ENCODE measurements at places on chromosomes 6 and 20.
A peak's percentile ranks its signal among the peaks of the same experiment; 100 is the strongest.

- no peak for DNase-seq
Observed at GRCh38 chr6:149513915-149514314, 29.1 kb upstream of the ZC3H12D start.

DNA sequence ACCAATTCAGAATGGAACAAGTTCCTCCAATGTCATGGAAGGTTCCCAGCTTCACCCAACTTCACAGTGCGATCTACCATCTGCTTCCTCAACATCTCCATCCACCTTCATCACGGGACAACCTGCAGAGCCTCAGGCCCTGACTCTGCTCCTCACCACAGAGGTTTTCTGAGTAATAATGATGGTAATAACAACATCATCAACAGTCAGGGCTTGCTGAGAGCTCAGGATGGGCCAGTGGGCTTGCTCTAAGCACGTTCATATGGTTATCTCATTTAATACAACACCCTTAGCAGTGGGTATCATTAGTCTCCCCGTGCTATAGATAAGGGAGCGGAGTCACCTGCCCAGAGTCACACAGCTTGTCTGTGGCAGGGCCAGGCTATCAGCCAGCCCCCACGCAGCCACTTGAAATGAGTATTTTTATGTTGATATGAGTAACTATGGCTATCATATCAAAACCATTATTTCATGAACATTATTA is 38.6 kb downstream of the PREX1 start:
- peak; percentile 54 for DNase-seq

DNA sequence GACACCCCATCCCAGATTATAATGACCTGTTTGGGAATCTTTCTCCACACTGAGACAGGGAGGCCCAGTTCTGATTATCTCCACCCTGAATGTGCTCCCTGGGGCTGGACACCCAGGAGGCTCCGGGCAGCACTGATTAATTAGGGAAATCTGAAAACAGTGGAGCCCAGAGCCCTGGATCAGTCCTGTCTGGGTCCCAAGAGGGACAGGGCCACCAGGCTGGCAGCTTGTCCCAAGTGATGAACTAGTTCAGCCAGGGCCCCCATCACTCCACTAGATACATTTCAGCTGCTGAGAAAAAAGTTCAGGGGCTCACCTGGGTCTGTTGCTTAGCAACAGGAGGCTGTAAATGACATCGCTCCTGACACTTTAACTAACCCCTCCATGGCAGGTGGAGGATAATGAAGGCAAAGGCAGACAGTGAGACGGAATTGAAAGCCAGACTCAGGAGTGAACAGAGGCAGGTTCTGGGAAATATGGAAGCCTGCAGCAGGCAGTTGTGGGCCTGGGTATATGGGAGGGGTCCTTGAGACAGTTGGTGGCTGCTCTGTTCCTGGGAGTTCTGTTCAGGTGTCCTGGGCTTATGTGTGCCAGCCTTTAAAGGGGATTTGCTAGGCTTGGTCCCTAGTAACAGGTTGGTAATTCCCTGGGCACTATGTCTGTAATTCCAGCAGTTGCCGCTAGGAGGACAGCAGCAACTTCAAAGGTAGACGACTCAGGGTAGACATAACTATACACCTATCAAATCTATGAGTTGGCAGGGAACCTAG is 78.3 kb upstream of the CTNNBL1 start:
- DNase-seq: peak; percentile 59

- peak; percentile 85 for DNase-seq
Observed at GRCh38 chr20:17825960-17826843, 126.4 kb downstream of the BANF2 start.

GRCh38 chr6:56799989-56800388 is 154.9 kb upstream of the BEND6 start:
- no peak for DNase-seq

- no peak for DNase-seq
Observed at GRCh38 chr20:61534346-61534745, 282.3 kb downstream of the CDH4 start.

GRCh38 chr20:19944772-19945459 is 72.2 kb upstream of the NAA20 start:
- DNase-seq: peak; percentile 48

DNA sequence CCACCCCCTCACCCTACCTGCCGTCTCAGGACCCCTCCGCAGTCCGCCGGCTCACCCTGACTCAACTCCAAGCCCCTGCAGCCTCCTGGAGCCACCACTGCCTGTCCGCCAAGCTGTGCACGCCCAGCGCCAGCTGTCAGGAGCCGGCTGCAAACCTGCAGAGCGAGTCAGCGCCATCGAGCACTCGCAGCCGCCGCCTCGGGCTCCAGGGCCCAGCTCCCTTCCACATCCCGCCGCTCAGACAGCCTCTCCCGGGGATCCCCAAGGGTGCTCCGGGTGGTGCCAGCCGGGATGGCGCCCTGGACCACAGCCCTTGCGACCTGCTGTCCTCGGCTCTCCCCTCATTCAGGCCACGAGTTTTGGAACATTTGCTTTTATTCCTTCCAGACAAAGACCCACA is 4.3 kb downstream of the TNNC2 start:
- no peak for DNase-seq

GRCh38 chr6:54286141-54286540 is 22.1 kb upstream of the TINAG start:
- no peak for DNase-seq

DNA sequence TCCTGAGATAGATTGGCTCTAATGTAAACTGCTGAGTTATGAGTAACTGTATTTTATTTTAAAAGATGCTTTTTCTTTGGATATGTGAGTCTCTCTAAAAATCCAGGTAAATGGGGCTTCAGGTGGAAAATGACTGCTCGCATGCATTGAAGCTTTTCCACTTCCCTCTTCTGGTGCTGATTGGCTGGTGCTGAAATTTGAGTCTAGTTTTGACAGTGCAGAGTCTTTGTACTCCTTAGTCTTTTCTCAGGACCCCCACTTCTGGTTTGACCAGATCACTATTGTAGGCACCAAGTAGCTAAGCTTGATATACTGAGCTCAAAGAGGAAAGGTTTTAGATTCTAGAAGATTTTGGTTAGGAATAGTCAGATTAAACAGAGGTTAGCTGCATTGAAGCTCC is 60.7 kb upstream of the TULP4 start:
- no peak for DNase-seq

DNA sequence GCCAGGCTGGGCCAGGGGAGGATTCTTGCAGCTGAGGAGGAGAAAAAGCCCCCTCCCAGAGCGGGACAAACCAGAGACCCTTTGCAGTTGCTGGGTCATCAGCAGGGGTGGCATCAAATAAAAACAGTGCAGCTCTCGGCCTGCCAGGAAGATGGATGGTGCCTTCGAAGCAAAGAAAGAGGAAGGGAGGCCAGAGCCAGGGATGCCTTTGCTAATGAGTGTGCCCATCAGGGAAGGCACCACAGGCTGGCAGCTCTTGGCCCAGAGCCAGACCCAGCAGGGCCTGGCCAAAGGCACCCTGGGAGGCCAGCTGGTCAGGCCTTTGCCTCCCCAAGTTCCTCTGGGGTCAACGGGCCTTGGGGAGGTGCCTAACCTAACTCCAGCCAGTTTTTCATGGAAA is 26.3 kb upstream of the ZNF318 start:
- DNase-seq: no peak

GRCh38 chr20:63129991-63130657 is 85.8 kb downstream of the YTHDF1 start:
- DNase-seq: no peak

DNA sequence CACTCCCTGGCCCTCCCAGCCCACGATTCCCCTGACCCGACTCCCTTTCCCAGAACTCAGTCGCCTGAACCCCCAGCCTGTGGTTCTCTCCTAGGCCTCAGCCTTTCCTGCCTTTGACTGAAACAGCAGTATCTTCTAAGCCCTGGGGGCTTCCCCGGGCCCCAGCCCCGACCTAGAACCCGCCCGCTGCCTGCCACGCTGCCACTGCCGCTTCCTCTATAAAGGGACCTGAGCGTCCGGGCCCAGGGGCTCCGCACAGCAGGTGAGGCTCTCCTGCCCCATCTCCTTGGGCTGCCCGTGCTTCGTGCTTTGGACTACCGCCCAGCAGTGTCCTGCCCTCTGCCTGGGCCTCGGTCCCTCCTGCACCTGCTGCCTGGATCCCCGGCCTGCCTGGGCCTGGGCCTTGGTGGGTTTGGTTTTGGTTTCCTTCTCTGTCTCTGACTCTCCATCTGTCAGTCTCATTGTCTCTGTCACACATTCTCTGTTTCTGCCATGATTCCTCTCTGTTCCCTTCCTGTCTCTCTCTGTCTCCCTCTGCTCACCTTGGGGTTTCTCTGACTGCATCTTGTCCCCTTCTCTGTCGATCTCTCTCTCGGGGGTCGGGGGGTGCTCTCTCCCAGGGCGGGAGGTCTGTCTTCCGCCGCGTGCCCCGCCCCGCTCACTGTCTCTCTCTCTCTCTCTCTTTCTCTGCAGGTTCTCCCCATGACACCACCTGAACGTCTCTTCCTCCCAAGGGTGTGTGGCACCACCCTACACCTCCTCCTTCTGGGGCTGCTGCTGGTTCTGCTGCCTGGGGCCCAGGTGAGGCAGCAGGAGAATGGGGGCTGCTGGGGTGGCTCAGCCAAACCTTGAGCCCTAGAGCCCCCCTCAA is at the start of gene LTA:
TSS of gene LTA (plus strand) at position 249 of the 871 bp plus-strand sequence. CDS start at position 703, 454 bp downstream.
- no peak for DNase-seq

DNA sequence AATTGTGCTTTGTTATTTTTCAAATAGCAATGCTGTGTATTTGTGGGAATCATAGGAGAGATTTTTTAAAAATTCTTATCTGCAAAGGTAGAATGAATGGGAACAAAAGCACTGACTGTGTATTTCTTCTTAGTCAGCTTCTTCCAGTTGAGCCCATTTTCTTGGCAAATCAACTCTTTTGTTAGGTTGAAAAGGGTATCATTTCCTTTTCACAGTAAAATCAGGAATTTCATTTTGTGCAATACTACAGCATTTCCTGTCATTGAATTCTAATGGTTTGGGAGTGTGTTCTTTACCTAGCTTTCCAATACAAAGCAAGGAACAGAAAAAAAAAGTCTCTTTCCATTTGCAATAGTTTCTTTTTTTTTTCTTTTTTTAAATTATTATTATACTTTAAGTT is 19.0 kb upstream of the EXOC2 start:
- DNase-seq: no peak

DNA sequence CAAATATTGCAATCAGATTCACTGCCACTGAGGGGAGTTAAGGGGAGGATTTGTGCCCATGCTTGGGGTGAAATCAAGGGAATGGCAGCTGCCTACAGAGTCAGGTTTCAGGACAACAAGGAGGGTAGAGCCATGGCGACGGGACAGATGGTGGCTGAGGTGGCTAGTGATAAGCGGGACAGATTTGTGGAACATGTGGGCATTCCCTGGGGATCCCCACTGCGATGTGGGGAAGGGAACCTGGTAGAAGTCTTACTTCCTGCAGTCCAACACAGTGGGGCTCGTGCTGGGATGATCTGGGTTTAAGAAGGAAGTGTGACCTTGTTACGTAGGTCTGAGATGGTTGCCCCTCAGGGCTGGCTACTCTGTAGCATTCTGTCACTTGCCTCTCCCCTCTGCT is 292.0 kb upstream of the JARID2 start:
- no peak for DNase-seq

DNA sequence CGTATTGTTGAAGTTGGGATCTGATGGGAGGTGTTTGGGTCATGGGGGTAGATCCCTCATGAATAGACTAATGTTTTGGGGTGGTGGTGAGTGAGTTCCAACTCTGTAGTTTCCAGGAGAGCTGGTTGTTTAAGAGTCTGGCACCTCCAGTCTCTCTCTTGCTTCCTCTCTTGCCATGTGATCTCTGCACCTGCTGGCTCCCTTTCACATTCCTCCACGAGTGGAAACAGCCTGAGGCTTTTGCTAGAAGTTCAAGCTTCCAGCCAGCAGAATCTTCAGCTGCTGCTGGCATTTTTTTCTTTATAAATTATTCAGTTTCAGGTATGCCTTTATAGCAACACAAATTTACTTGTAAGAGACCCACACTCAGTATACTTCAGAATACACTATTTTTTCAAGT is 1021.6 kb downstream of the EYS start:
- no peak for DNase-seq

GRCh38 chr6:46024124-46024769 is 8.6 kb upstream of the CLIC5 start:
- no peak for DNase-seq

- DNase-seq: no peak
Observed at GRCh38 chr20:4613184-4613583, 108.5 kb upstream of the PRND start.

DNA sequence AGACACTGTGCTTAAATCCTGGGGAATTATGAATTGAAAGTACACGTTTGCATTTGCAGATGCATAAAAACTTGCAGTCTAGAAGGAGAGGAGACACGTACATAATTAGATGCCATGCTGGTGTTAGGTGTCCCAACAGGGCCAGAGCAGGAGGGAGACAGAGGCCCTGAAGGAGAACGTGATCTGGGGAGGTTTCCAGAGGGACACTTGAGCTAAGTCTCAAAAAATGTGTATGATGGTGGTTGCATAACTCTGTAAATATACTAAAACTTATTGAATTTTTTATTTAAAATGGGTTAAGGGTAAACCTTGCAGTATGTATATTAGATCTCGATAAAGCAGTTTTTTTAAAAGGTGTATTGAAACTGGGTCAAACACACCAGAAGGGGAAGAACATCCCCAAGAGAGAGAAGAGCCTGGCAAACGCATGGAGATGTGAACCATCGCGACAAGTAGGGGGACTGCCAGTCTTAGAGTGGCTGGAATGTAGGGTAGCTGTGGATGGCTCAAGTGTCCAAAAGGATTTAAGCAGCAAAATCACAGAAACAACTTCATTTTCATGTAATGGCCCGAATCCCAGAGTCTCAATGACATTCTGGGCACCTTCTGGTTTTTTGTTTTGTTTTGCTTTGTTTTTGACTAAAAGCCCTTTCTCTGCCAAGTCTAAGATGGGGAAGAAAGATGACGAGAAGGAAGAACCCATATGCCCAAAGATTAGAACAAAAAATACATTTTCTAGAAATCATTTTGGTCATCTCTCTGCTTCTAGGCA is 15.3 kb downstream of the TRAF3IP2 start:
- DNase-seq: no peak

DNA sequence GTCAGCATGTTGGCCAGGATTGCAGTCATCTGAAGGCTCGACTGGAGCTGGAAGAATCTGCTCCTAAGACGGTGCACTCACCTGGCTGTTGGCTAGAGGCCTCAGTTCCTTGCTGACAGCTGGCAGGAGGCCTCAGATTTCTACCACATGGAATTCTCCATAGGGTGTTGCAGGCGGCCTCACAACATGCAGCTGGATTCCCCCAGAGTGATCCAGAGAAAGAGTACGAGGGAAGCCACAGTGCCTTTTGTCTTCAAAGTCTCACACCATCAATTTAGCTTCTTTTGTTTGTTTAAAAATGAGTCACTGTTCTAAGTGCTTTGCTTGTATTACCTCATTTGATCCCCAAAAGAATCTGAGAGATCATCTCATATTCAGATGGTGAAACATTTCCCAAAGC is 65.5 kb upstream of the FYN start:
- no peak for DNase-seq

- no peak for DNase-seq
Observed at GRCh38 chr6:145727817-145728388, 7.4 kb downstream of the EPM2A start.

DNA sequence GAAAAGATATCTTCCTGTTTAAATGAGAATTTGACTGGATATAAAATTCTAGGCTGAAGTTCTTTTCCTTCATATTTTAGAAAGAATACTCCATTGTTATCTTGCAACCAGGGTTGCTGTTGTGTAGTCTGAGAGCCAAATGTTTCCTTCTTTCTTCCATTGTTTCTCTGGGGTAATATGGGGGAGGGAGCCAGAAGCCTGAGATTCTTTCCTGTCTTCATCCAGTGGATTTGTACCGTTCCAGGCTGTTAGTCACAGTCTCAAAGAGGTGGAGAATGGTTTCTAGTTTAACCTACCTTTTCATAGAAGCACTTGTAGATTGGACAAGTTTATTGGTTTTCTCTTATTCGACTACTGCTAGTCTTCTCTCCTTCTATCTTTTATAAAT is 6.1 kb upstream of the ULBP3 start:
- DNase-seq: no peak
